ENCODE measurements at places on chromosomes 3 and 15.

GRCh38 chr3:85171976-85172375, 213.2 kb downstream of the CADM2 start:
- no peak for DNase-seq

GRCh38 chr3:55879901-55880331, 392.8 kb upstream of the WNT5A start:
- no peak for DNase-seq

DNA sequence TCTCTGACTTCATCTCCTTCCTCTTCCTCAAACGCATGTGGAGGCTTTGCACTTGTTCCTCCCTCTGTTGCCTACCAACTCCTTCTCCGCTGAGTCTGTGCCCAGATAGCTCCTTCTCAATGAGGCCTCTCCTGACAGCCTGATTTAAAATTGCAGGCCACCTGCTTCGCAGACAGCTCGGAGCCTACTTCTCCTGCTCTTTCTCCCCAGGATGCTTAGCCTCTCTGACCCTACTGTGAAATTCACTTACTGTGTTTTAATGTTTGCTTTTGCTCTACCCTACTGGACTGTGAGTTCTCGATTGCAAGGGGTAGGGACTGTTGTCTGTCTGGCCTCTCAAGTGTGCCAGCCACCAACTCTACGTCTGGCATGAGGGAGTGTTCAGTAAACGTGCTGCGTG, 83.4 kb downstream of the EEFSEC start:
- no peak for DNase-seq

DNA sequence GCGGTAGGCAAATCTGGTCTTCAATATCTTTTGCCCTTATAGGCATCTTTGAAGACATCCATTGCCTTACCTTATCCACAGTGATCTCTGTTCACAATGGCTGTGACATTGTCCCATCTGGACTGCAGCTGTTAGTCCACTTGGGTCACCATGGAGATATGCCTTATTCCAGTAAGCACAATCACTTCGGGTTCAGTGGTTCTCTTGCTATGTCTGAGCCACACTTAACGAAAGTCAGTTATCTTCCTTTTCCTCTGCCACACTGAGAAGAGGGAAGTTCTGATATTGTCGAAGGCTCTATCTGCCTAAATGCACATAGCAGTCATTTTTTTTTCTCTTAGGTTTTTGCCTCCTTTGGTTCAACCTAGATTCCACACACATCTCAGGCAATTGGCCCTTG, 119.0 kb upstream of the SATB1 start:
- DNase-seq = no peak

DNA sequence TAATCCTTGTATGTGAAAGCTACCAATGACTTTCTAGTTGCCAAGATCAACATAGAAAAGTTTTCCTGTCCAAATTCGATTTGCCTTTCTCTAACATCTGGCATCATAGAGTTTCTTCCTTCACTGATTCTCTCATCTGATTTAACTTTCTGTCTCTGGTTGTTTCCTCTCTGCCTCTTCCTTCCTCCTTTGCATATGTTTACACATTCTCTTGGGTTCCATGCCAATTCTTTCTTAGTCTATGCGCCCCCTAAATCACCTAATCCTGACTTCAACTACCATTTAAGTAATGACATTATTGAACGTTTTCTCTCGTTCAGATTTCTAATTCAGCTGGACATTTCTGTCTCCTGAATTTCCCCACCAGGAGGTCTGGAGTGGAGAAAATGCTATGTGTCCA, 561.9 kb upstream of the TGFBR2 start:
- DNase-seq = no peak

DNA sequence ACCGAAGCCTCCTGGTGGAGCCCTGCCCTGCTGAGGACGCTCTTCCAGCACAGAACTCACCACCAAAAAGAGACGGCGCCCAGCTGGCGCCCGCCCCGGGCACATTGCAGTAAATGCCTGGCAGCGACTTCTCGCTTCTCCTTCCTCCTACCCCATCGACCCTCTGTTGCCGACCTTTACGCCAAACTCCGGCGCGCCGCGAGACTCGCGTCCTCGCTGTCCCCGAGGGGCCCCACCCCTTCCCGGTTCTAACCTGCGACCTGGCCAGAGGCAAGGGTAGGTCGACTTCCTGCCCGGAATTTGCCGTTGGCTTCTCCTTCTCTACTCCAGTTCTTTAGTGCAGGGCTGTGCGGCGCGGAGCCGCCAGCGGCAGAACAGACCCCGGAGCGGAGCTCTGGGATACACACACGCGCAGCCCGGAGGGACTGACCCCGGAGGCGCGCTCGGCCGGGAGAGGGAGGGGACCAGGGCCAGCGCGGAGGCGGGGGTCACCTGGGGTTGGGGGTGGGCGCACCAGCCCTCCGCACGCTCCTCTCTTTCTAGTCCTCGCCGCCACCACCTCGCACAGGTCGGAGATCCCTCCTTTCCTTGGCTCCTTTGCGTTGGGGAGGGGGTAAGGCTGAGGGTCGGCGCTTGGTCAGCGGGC, 226.6 kb upstream of the AZI2 start:
- peak; percentile 64 for DNase-seq

GRCh38 chr3:23548706-23549105, 257.0 kb upstream of the UBE2E1 start:
- no peak for DNase-seq

DNA sequence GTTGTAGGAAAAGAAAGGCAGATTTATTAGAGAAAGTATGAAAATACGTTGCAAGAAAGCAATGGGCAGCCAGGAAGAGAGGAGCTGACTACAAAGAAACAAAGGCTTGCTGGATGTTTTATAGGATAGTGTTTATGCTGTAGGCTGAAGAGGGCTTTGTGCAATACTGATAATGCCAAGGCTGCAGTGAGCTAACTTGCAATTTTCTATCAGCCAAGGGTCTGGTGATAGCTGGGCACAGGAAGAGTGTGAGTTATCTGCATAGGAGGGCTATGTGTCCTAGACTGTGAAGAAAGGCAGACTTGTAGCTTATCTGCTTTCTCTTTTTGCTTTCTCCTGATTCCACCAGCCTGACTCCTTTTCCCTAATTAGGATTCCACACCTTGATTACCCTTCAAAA, 51.3 kb upstream of the OSBPL11 start:
- DNase-seq = no peak

- peak; percentile 78 for DNase-seq
Measured at GRCh38 chr3:101574388-101575112, 570 bp downstream of the PCNP start.

- DNase-seq = peak; percentile 89
Measured at GRCh38 chr3:45224824-45225464, 1.1 kb downstream of the TMEM158 start.

DNA sequence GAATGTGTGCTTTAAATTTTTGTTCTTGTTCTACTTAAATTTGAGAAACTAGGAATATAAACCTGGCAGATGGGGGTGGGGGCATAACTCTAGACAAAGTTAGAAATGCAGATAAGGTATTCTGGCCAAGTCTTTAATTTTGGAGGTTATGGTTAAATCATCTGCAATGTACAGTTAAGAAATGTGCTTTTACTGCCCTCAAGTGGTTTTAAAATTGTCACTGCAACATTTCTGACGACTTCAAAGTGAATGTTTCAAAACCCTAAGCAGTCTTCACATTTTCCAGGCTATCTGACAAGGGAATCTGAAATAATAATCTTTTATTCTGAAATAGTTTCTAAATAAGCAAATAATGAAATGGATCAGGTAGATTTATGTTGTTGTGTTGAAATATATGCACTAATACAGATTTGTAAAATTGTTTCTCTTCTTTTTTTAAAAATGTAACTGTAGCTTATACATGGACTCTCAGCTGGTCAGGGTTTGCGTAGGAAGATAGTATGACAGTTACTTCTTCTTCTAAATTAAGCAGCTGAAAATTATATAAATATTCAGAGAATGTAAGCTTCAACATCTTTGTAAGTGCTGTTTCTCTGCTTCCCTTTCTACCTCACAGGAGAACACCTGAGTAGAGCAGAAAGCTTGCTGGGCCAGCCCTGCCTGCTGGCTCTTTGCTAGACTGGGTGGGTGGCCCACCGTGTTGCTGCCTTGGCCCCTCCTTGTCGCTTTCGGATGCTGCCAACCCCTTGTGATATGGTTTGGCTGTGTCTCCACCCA, 45.0 kb downstream of the SUCNR1 start:
- no peak for DNase-seq

DNA sequence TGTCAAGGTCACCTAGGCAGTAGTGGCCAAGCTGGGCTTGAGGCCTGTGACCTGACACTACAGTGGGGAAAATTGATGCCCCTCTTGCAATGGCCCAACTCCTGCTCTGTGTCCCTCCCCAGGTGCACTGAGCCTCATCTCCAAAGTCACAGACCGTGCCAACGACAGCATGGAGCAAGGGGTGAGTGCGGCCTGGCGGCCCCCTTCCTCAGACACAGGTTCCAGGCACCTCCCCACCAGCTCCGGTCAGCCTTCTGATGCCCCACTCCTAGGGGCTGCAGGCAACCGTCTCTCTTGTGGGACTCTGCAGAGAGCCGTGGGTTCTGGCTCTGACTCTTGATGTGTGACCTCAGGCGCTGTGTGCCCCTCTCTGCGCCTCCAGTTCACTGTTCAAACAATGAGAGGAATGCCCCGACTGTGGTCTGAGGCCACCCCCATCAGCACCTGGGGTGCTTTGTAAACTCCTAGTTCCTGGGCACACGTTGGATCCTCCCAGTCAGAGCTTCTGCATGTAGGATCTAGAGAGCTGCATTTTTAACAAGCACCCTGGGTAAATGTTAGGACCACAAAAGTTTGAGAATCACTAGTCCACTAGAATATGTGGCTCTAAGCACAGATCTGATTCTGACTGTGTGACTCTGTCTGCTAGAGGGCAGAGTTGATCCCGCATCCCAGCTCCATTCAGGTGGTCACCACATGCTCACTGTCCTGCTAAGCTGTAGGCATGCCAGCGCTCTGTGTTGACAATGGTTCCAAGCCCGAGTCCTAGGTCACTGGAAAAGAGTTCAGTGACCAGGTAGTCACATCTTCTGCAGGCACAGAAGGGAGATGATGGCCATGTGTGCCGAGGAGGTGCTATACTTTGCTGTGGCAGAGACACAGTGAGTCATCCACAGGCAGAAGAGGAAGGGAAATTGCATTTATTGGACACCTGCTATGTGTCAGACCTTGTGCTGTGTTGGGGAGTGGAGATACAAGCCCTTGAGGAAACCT, 46.2 kb upstream of the NR2C2 start:
- no peak for DNase-seq

GRCh38 chr15:95765161-95765560, 565.3 kb upstream of the NR2F2 start:
- DNase-seq = no peak

DNA sequence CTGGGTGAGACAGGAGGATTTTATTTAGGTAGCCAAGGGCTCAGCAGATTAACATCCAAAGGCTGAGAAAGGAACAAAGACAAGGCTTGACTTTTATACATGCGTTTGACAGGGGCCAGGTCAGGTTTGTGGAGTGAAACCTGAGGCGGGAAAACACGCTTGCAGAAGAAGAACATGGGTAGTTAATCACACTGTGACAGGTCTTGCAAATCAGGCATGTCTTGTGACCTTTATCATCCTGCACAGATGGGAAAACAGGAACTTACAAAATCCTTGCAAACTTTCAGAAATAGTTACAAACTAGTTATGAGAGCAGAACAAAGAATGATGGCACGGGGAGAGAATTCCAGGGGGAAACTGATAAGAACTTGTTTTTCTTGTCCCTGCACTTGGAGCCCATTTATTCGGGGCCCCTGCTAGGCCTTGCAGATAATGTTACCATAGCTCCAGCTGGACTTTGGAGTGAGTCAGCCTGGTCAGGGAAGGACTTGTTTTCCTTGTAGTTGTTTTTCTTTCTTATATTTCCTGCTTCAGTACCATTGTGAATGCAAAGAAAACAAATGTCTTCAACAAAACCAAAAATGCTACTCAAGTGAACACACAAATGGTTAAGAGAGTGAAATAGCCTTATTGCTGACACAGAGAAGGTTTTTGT, 965.9 kb upstream of the ROBO1 start:
- peak; percentile 9 for DNase-seq

GRCh38 chr3:5951026-5951425, 763.5 kb downstream of the EDEM1 start:
- no peak for DNase-seq

DNA sequence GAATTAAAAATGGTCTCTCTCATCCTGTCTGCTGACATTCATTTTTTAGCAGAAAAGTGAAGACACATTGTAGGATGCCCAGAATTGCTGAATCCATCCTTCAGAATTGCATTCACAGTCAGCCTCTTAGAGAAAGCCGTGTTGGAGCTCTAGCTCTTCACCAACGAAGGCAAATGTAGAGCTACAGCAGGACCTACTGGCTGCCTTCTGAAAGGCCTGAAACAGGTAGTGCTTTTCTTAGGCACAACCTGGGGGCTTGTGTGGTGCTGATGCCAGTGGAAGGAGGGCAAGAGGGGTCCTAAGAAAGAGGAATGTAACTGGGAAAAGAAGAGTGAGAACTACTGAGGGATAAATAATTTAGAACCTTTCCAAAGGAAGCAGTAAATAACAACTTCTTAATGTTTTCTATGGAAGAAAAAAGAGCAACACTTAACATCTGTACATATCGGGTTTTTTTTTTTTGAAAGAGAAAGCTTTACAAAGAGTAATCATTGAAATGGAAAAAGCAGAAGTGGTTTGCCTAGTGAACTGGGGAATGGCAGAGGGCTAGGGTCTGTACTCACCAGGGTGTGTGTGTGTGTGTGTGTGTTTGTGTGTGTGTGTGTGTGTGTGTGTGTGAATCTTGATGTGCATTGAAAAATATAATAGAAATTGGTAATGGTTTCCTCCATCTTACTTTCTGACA, 297.8 kb downstream of the SATB1 start:
- no peak for DNase-seq

DNA sequence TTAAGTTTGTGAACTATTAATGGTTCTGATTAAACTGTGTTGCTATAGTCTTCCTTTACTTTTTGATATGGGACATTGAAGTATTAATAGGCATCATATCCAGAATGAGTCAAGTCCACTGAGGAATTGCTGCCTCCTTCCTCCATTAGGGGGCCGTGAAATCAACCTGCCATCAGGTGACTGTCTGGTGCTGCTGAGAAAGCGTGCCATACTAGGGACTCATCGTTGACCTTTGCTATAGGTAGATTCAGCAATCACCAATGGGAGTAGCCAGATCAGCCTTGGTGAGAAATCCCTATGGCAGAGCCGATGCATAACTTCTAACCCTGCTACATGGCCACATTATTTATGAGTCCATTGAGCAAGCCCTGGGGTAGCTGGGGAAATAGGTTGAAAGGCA, 30.1 kb upstream of the SLC28A2 start:
- DNase-seq = no peak

DNA sequence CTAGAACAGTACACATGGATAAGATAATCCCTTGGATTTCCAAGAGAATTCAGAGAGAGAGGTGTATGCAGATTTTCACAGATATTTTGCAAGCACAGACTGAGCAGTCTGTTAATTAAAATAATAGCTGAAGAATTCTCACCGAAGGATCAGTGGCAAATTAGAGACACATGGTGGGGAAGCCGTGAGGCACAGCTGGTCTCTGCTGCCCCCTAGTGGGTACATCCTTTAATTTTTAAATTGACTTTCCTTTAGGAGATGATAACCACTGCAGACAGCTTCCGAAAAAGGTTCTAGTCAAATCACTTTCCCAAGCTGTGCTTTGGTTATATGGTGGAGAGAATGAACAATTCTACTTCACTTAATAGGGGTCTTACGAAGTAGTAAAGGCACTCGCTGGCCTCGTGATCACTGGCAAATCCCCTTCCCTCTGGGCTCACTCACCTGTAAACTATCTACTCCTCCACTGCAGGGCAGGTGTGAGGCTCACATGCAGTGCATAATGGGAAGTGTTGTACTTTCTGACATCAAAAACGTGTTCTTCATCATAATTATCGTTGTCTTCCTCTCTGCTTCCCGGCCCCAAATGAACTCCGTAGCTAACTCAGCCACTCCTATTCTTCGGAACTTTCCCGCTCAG, 19.5 kb downstream of the MESD start:
- peak; percentile 67 for DNase-seq

- DNase-seq = no peak
Measured at GRCh38 chr15:45203182-45203581, 15.4 kb upstream of the SHF start.

Measured in ELF-1 (cell line).